ENCODE measurements at places on chromosomes 2 and 18.

DNA sequence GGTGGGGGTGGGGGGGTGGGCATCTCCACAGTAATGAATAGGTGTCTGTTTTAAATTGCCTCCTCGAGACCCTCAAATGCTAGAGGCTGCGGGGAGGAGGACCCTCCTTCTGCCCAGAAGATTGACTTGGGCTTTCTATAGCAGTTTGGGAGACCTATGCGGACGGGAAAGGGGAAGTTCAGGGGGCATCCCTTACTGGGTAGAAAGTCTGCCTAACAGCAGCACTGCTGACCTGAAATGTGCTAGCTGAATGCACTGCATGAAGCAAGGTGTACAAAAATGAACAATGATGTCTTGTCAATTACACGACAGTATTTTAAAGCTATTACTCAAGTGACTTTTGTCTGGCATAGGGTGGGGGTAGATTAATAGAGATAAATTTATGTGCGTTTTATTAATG is 2.5 kb downstream of the DCC start:
- DNase-seq, result no peak

DNA sequence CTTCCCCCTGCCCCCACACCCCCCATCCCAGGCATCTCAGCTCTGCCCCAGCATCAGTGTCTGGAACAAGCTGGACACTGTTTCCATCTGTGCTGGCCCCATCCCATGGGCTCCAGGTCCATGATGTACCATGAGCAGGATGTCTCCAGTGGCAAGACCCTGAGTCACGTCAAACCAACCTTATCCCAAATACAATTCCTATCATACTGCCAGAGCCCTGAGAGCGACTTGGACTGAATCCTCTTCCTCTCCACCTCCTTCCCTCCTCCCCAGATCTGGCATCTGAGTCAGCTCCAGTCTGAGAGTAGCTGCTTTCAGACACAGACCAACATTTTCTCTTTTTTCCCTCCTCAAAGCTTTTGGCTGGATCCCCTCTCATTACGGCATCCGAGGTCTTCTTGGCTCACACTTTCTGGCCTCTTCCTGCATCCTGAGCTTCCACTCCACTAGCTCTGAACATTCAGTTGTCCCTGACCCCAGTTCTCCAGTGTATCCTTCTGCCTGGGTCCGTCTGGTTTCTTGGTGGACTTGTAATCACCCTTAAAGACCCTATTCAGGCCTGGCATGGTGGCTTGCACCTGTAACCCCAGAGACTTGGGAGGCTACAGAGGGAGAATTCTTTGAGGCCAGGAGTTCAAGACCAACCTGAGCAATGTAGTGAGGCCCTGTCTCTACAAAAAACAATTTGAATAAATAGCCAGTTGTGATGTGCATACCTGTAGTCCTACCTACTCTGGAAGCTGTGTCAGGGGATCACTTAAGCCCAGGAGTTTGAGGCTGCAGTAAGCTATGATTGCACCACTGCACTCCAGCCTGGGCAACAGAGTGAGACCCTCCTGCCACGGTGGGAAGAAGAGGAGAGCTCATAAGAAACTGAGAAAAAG is 68.3 kb downstream of the ACKR3 start:
- no peak for DNase-seq

- no peak for DNase-seq
These were observed 64.5 kb downstream of the LYPD6 start for GRCh38 chr2:149394864-149395263.

- DNase-seq, result no peak
These were observed 165.6 kb upstream of the VRK2 start for GRCh38 chr2:57880967-57881366.

GRCh38 chr18:13382366-13382953 is 163.9 kb downstream of the LDLRAD4 start:
- no peak for DNase-seq

DNA sequence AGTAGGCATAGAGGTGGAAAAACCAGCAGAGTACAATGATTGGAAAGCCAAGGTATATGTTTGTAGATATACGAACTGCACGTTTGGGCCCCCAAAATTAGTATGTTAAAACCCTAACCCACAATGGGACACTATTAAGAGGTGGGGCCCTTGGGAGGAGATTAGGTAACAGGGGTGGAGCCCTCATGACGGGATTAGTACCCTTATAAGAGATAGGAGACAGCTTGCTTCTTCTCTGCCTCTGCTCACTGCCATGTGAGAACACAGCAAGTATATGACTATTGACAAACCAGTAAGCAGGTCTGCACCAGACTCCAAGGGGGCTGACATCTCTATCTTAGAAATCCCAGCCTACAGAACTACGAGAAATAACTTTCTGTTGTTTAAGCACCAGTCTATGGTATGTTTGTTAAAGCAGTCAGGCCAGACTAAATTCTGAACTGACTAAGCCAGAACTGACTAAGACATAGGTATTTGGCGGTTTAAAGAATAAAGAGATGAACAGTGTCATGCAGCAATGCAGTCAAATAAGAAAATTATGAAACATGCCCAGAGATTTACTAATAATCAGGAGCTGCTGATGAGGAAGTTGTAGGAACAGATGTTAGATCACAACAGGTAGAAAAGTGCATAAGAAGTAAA is 182.9 kb downstream of the DYM start:
- DNase-seq, result no peak

GRCh38 chr2:218271865-218272530 is 1.7 kb downstream of the PNKD start:
- no peak for DNase-seq

DNA sequence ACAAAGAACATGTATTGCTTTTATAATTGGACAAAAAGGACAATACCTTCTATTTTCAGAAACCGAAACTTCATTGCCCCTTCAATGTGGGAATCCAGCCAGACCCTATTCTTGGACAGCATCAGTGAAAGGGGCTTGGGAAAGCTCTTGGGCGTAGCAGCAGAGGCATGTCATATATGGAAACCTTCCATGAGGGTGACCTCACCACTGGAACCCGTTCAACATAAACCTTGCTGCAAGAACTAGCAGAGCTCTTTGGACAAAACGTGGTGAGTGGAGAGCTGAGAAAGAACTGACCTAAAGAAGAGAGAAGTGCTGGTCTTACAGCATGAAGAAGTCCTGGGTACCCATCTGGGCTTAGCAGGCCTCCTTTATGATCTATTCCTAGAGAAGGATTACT is 22.7 kb upstream of the ACTG2 start:
- no peak for DNase-seq

Data from NCI-H1694 (cell line).